ENCODE measurements at places on chromosomes 3 and 15. TPM values are rescaled to one million over a fixed set of nuclear protein-coding genes. Genes with fewer than 3 reads are reported as not detected.

The ZNF385D gene
- total RNA-seq: 2.3 TPM

The ZBED2 gene
- not detected for total RNA-seq

The DUOXA2 gene
- total RNA-seq: not detected

- DNase-seq: no peak
Observed at GRCh38 chr3:142072816-142073215, 76.5 kb downstream of the TFDP2 start.

The C3orf49 gene
- not detected for total RNA-seq

DNA sequence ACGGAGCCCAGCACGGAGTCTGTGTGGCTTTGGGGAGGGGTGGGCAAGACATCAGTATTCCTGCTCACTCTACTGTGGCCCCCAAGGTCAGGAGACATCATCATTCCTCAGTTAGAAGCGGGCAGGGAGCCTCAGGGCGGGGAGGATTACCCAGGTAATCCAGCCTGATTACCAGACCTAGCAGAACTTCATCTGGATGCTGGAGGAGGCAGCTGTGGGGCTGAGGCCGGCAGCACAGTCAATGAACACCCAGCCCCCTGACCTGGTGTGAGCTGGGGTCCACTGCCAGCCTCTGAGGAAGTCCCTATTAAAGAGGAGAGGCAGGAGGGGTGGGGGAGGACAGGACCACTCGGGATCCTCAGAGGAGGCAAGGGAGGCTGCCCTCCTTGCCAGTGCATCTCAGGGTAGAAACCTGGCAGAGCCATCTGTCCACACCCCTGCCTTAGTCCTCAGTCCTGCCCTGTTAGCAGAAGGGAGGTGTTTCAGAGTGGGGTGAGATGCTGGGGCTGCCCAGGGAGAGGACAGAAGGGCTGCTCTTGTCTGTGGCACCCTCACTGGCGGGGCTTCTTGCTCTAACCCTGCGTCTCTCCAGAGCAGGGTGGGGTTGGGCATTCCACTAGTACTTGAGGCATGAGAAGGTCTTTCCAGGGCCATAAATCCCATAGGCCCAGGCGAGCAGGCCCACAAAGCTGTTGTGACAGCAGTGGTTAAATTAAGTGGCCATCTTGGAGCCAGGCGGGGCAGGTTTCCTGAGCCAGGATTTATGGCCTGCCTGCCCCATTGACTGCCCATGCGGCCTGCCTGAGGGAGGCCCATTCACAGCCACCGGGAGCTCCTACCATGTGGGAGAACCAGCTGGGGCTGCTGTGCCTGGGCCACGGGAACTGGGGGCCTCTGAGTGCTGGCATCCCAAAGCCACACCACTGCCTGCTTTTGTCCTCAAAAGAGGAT lies 82.1 kb downstream of the LINGO1 start:
- DNase-seq: no peak

DNA sequence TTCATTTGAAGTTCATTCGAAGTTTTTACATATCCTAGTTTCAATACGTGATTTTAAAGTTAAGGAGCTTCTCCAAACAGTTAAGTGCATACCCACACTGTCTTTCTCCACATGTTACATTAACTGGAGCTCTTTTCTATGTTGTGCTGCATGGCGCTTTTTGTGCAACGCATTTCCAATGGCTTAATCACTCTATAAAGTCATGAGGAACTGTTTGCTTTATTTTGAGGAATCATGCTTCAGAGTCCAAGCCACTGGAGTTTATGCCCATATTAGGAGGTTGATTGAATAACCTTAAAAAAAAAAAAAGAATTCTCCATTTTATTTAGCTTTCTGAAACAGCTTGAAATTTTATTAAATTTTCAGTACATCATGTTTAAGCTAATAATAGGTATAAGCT lies 109.4 kb upstream of the MBNL1 start:
- DNase-seq: no peak

DNA sequence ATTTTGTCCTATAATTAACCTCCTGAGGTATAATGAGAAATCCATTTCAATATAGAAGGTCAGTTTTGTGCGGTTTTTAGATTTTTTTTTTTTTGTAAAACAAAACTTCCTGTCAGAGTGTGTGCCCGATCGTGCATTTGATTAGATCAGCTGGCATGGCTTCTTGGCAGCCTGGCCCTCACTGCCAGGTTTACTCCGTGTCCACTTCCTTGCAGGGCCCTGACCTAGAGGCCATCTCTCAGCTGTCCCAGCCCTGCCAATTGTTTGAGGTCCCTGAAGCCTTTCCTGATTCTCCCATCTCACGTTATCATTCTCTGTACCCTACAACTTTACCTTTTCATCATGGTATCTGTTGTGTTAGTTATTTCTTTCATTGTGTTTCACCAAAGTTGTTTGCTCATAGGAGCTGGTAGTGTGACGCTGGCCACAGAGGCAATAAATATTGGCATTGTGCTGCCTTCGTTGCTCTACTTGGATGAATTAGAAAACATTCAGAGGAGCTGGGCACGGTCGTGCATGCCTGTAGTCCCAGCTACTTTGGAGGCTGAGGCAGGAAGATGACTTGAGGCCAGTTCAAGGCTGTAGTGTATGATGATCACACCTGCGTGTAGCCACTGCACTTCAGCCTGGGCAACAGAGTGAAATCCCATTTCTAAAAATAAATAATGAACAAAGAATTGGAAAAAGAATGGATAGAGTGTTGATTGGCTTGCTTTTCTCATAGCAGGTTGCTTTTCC lies 202.0 kb downstream of the GHSR start:
- DNase-seq: no peak

The ARGFX gene
- total RNA-seq: not detected
